ENCODE measurements at places on chromosomes 4 and X.
A peak's percentile ranks its signal among the peaks of the same experiment; 100 is the strongest.

GRCh38 chr4:10015140-10015753 lies 6.0 kb downstream of the SLC2A9 start:
- no peak for DNase-seq

DNA sequence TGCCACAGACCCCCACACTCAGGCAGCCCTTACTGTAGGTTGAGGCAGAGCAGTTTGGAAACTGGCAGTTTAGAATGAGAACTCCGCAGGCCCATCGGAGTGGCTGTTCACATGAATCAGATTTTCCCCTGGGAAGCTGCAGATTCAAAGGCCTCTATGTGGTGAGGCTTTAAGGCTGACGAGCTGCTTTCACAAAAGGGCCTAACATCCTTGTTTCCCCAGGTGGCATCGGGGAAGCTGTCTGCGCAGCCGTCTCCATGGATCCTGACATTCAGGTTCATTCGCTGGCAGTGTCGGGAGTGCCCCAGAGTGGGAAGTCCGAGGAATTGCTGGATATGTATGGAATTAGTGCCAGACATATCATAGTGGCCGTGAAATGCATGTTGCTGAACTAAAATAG lies 33.7 kb downstream of the TKTL1 start:
- DNase-seq, result no peak

DNA sequence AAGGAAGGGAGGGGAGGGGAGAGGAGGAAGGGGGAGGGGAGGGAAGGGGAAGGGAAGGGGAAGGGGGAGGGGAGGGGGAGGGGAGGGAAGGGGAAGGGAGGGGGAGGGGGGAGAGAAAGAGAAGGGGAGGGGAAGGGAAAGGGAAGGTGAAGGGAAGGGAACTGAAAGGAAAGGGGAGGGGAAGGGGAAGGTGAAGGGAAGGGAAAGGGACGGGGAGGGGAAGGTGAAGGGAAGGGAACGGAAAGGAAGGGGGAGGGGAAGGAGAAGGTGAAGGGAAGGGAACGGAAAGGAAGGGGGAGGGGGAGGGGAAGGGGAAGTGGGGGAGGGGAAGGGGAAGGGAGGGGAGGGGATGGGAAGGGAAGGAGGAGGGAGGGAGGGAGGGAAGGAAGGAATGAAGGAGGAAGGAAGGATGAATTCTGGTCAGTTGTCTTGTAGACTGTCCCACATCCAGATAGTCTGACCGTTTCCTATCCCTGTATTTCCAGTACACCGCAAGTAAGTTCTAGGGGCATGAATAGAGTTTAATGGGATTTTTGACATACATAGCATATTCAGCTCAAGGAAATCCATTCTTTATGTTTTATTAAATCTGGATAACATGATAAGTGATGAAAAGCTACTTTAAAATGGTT lies 20.4 kb downstream of the HERC5 start:
- DNase-seq, result no peak

DNA sequence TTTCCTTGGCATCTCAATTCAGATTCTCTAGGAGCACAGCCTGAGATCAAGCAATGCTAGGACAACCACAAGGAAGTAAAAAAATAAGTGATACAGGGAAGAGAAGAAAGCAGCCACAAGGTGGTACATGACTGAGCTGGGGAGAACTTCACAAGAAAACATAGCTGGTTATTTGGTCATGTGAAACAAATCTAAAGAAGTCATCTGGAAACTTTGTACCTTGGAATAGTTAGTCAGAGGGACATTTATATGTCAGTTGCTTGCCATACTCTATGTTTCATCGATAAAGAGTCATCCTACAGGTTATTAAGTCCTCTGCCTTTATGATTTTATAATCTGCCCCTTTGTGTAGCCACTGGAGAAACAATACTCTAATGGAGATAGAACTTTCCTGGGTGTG lies 575.1 kb downstream of the IL15 start:
- no peak for DNase-seq

DNA sequence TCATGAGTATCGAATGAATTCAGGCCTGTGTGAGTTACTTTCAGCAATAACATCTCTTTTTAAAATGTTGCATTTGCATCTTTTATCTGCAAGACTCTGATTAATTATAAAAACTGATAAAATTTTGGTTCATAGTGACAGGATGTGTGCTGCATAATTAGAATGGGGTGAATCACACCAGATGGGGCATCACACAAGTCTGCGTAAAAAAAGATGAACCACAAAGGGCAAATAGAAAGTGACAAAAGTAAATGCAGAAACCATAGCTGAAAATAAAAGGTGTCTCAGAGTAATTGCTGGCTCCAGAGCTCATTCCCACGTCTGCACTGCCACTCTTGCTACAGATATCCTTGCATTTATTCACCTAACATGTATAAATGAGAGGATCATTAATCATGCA lies 131.1 kb downstream of the HS3ST1 start:
- DNase-seq, result no peak

GRCh38 chr4:85854546-85854945 lies 379.6 kb downstream of the ARHGAP24 start:
- no peak for DNase-seq

DNA sequence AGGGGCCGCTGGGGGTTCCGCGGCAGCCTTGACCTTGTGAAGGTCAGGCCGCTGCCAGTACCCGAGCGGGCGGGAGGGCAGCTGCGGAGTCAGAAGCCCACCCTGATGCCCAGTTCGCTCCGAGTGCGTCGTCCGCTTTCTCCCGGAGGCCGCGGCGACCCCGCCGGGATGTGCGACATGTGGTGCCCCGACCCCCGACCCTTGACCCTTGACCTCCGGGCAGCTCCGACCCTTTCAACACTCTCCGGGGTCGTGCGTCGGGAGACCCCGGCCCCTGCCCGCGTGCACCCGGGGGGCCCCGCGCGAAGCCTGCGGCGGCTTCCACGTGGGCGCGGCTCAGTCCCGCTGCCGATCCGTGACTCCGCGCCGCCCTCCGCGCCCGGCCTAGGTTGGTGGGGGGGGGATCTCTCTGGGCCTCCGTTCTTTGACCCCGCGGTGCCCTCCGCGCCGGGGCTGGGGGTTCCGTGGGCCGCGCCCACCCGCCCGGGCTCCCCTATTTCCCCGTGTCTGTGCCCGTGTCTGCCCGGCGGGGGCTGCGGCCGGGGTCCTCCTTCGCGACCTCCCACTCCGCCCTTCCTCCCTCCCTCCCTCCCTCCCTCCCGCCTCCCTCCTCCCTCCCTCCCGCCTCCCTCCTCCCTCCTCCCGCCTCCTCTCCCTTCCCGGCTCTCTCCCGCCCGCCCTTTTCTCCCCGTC lies 609 bp upstream of the SLC25A6 start:
- no peak for DNase-seq

GRCh38 chr4:47490550-47490949 lies 5.5 kb downstream of the ATP10D start:
- no peak for DNase-seq

DNA sequence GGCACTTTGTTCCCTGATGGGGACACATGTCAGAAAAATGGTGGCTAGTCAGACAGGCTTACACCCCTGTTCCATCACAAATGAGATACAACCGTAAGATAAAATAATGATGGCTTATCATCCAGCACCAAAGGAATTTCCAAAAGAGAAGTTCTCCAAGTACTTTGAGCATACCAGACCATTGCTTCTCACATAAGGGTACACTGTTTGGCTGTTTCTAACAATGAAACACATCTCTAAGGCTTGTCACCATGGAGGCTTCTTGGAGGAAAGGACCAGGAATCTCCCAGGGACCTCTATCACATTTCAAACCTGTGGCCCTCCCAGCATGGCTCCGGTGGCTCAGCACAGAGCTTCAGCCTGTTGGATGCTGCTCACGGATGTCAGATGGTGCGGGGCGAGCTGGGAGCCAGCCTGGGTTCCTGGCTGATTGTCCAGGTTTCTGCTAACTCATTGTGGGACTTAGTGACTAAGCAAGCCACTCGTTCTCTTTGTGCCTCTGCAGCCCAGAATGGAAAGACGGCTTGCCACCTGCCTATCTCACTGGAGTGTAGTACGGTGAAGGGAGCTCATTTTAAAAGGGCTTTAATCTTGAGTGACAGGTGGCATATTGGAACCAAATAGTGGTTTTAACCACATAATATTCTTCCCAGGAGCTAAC lies 54.5 kb downstream of the FHDC1 start:
- peak; percentile 74 for DNase-seq

DNA sequence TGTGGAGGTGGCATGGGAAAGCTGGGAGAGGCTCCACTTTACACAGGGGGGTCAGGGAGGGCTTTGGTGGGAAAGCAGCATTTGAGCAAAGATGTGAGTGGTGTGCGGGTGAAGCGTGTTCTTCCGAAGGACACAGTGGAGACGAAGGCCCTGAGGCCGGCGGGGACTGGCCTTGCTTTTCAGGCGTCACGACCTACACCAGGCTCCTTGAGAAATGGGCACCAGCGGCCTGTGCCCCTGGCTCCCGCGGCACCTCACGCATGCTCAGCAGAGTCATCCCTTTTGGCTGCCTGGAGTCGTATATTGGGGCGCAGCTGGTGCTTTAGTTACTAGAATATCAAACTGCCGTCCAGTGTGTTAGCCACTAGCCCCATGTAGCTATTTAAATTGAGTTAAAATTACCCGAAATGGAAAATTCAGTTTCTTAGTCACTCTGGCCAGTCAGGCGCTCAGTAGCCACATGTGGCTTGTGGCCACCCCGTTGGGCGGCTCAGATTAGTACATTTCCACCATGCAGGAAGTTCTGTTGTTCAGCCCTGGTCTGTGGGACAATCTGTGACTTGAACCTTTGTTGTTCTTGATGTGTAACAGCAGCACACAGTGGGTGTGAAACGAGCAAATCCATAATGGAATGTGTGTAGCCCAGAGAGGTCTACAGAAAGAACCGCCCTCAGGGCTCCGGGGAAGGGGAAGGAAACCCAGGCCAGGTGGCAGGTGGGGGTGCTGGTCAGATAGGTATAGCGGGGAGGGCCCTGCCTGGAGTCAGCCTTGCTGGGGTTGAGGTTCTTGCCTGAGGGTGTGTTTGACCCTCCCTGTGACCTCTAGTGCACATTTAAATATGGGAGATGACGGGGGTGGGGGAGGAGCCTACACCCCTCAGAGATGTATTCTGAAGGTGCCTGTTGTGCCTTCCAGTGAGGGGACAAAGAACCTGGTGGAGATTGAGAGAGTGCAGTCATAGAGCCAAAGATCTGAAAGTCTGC lies 30.4 kb downstream of the TBC1D14 start:
- DNase-seq, result no peak

- no peak for DNase-seq
Observed at GRCh38 chrX:139766545-139766983, 58.6 kb upstream of the MCF2 start.
